ENCODE measurements at places on chromosomes 1 and 21. TPM values are rescaled to one million over a fixed set of nuclear protein-coding genes. Genes with fewer than 3 reads are reported as not detected.

DNA sequence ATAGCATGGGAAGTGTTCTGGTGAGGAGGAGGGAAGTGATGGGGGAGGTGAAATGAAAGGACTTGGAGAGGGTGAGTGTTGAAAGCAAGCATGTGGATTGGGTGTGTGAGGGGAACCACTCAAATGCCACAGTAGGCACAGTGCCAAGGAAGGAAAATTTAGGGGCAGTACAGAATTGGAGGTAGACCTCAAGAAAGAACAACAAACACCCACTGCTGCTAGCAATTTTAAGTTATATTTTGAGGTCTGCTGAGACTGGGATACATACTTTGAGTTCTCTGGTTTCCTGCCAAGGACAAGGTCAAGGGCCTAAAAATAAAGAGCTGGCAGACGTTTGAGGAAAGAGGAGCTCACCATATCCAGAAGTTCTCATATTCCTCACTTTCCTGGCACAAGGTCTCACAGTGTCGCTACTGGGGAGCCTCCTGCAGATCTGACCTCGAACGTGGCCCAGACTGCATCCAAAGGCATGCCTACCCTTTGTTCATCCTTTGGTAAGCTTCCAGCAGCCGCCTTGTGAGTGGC, 104.0 kb downstream of the BRINP2 start:
- no peak for DNase-seq

DNA sequence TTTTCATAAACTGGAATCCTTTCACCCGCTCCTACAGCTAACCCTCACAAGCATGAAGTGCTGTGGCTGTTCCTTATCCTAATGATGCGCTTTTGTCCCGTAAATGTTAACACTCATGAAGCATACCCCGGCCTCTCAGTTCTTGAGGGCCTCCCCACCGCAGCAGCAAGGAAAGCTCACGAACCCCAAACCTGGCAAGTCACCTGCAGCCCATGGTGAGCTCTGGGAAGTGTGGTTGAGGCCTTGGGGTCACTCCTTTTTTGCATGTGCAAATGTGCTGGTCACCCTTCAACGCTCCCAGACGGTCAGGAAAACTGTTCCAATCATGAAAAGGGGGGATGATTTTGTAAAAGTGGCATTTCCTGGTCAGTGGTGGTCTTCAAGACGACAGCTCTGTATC, 124.6 kb downstream of the PRDM2 start:
- DNase-seq, result no peak

GRCh38 chr1:246641394-246641793, 75.1 kb downstream of the CNST start:
- DNase-seq, result no peak

DNA sequence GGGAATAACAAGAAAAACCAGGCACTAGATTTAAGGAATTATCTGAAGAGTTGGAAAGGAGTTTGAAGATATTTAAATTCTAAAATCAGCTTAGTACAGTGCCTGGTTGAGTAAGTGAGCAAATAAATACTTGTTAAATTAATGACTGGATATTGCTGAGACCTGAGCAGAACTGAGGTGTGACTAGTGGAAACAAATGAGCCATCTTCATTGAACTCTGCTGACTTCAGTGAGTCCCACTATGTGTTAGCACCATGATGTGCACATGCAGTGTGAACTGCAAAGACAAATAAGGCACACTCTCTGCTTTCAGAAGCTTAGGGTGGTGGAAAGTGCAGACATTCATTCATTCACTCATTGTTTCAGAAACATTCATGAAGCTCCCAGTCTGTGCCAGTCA, 48.7 kb downstream of the ELAPOR1 start:
- no peak for DNase-seq

- no peak for DNase-seq
Observed at GRCh38 chr1:36391271-36391670, 5.5 kb upstream of the STK40 start.

Gene PTGER3
- 0.11 TPM for total RNA-seq

DNA sequence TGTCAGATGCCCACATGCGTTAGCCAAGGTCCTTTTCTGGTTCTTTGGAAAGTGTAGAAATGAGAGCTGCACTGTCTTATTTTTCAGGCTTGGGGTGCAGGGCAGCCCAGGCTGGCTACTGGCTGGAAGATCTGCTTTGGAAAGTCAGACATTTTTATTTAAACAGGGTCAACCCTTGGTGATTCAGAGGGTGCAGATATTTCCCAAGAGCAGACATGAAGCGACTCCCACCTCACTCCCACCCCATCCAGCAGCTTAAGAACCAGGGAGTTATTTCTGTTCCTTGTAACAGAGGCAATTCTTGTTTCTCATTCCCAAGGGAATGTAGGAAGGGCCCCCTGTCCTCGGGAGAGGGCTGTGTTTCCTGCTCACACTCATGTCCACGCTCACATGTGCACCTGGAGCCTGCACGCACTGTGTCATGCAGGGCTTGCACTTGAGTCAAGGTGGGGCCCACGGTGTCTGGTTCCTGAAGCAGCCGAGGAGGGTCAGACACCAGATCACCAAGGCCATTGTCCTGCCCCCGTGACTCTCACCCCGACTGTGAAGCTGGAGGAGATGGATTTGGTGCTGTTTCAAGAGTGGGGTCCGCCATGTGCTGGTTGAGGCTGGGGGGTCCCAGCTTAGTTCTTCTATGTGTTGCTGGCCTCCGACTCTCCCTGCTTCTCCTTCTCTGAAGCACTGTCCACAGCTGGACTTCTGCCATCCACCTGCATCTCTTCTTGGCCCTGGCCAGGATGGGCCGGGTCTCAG, 992 bp downstream of the S100A7A start:
- DNase-seq, result no peak

DNA sequence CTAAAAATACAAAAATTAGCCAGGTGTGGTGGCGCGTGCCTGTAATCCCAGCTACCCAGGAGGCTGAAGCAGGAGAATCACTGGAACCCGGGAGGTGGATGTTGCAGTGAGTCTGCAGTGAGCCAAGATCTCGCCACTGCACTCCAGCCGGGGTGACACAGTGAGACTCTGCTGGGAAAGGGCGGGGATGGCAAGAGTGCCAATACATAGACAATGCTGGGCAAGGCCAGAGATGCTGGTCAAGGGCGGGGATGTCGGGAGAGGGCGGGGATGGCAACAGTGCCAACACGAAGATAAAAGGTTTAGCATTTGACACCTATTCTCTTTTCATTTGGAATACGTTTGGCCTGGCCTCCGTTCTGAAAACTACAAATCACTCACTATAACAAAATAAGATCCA, 11.0 kb downstream of the SSU72 start:
- DNase-seq, result no peak

Gene GNG4
- total RNA-seq, result 31.6 TPM

Gene SLC9C2
- total RNA-seq, result not detected

Gene SPATA21
- 0.07 TPM for total RNA-seq

Gene PPP1R8
- 83.0 TPM for total RNA-seq

GRCh38 chr21:19914028-19914427, 1084.2 kb upstream of the NCAM2 start:
- no peak for DNase-seq

GRCh38 chr1:103194060-103194459, 85.7 kb upstream of the COL11A1 start:
- no peak for DNase-seq

GRCh38 chr1:225899044-225899925, 10.3 kb upstream of the LEFTY1 start:
- DNase-seq, result peak; percentile 94

GRCh38 chr1:28417926-28418637, 48.5 kb downstream of the PHACTR4 start:
- no peak for DNase-seq

- DNase-seq, result no peak
Observed at GRCh38 chr1:29380532-29380931, 144.2 kb downstream of the PTPRU start.

Gene OR6N1
- not detected for total RNA-seq

DNA sequence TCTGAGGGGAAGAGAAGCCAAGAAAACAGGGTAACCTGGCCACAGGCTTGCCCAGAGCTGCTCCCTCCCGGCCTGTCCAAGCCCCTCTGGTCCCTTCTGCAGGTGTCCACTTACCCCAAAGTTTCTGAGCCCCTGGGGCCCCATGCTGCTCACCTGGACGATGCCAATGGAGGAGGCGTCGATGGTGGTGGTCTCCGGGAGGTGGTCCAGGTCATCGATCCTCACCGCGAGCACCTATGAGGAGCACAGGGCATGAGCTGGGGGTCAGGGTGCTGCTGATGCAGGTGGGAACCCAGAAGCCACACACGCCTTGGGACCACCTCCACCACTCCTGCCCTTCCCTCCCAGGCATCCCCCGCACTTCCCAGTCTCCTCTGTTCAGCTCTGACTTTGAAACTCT, 37.5 kb upstream of the RIPK4 start:
- DNase-seq, result peak; percentile 11

Gene CDCA8
- 46.9 TPM for total RNA-seq

- DNase-seq, result no peak
Observed at GRCh38 chr1:14437417-14437918, 161.0 kb upstream of the KAZN start.

DNA sequence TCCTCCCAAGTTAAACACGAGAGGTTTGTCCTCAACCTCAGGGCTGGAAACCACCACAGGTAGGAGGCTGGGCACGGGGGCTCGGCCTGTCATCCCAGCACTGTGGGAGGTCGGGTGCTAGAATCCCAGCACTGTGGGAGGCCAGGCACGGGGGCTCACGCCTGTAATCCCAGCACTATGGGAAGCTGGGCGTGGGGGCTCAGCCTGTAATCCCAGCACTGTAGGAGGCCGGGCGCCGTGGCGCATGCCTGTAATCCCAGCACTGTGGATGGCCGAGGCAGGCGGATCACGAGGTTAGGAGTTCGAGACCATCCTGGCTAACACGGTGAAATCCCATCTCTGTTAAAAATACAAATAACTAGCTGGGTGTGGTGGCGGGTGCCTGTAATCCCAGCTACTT, 6.7 kb upstream of the CDK11A start:
- DNase-seq, result no peak

Gene RBBP5
- total RNA-seq, result 24.6 TPM

DNA sequence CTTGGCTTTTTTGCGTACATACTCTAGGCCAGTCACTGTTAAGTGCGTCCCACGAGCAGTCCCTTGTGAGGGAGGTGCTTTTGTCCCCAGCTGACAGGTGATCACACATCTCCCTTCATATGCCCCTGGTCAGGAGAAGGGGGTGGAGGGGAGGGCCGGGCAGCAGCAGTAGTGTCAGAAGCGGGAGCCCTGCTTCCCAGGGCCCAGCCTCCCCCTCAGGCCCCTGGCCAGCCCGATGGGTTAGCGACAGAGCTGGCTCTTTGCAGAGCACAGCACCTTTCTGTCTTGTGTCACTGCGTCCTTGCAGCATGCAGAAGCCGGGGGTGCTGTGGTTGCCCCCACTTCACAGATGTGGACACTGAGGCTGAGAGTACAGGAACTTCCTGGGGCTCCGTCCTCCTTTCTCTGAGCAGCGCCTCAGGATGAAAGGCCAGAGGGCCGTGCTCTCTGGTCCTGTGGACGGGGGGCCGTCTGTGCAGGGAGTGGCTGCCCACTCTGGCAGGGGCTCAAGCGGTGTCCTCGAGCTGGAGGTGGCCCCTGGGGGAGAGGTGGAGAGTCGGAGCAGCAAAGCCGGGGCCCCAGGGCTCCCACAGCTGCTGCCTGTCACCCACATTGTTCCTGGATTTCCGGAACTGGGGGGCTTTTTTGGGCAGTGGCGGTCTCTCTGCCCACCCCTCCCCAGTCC, 5.9 kb downstream of the TMEM201 start:
- peak; percentile 60 for DNase-seq

Gene NPR1
- total RNA-seq, result 10.7 TPM

DNA sequence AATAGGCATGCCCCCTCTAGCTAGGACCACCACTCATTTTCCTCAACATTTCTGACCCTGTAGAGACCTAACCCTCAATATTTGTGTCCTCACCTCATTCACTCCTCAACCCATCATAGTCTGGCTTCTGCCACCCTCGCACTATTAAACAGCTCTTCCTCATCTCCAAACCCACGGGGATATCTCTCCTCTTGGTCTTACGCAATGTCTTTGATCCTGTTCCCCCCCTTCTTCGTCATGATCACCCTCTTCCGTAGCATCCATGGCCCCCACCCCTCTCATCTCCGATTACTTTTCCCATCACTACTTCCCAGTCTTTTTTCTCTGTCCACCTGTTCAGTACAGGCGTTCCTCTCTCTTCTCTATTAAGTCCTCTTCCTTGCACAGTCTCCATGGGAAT, 51.7 kb upstream of the SPOCD1 start:
- DNase-seq, result no peak

Gene ANGPTL3
- total RNA-seq, result 0.04 TPM

- no peak for DNase-seq
Observed at GRCh38 chr1:218748071-218748470, 402.9 kb downstream of the TGFB2 start.

GRCh38 chr21:33950431-33951079, 35.0 kb upstream of the ATP5PO start:
- no peak for DNase-seq

DNA sequence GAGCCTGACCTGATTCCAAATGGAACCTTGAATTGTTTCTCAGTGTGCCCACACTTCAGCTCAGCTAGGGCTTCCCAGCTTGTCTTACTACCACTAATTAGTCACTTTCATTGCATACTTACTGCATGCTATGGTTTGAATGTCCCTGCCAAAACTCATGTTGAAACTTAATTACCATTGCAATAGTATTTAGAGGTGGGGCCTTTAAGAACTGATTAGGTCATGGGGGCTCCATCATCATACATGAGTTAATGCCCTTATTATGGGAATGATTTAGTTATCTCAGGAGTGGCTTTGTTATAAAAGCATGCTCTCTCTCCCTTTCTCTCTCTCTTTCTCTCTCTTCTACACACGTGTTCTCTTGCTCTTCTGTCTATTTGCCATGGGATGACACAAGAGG, 68.3 kb downstream of the NENF start:
- DNase-seq, result no peak

Gene TMEM79
- 3.1 TPM for total RNA-seq

Gene LCK
- 70.5 TPM for total RNA-seq

Gene SHISAL2A
- total RNA-seq, result 1.3 TPM

Gene SAMD11
- total RNA-seq, result 14.8 TPM

GRCh38 chr1:164765992-164766720, 207.2 kb downstream of the PBX1 start:
- no peak for DNase-seq

Gene RGS1
- 0.07 TPM for total RNA-seq

Gene LAMB3
- total RNA-seq, result 0.45 TPM

DNA sequence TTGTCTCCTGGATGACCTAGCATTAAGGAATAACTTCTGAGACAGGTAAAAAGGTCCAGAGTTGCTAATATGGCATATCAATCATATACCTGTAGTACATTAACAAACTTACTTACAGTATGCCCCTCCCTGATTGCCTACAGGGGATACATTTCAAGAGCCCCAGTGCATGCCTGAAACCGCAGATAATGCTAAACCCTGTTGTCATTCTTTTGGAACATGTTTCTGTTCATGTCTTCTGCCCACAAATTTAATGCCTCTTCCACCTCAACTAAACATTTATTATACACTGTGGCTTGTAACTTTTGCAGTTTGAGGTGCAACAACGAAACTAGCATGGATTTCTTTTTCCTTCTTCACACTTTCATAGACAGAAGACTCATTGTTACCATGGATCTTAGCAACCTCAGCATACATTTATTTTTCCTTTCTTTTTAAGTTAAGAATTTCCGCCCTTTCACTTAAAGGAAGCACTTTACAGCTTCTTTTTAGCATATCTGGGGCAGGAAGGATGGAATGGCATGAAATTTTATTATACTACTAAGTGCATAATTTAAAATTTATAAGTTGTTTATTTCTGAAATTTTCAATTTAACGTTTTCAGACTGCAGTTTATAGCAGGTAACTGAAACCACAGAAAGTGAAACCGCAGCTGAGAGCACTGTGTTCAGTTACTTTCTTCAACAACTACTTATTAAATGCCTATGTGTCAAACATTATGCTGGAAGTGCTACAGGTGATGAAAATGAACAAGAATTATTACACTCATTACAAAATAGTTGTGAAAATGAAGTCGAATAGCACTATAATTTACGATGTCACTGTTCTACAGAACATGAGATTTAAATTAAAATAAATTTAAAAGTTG, 25.3 kb downstream of the F13B start:
- no peak for DNase-seq

Gene RAD54L
- total RNA-seq, result 42.2 TPM
